ENCODE measurements at places on chromosomes 6 and 20. TPM values are rescaled to one million over a fixed set of nuclear protein-coding genes. Genes with fewer than 3 reads are reported as not detected.

Gene ZNF334
- 8.5 TPM for total RNA-seq

Gene SNRPB
- total RNA-seq, result 123 TPM

Gene PBOV1
- not detected for total RNA-seq

Gene LY6G5B
- total RNA-seq, result 4.9 TPM

Gene CSNK2A1
- total RNA-seq, result 123 TPM

Gene MACROD2
- 3.7 TPM for total RNA-seq

Gene SF3B5
- 112 TPM for total RNA-seq

Gene MLN
- total RNA-seq, result not detected

Gene SLC17A2
- not detected for total RNA-seq

Gene RIPPLY2
- not detected for total RNA-seq

Data from muscle of leg (tissue), 16 donors.